ENCODE measurements at places on chromosomes 16 and 17.

DNA sequence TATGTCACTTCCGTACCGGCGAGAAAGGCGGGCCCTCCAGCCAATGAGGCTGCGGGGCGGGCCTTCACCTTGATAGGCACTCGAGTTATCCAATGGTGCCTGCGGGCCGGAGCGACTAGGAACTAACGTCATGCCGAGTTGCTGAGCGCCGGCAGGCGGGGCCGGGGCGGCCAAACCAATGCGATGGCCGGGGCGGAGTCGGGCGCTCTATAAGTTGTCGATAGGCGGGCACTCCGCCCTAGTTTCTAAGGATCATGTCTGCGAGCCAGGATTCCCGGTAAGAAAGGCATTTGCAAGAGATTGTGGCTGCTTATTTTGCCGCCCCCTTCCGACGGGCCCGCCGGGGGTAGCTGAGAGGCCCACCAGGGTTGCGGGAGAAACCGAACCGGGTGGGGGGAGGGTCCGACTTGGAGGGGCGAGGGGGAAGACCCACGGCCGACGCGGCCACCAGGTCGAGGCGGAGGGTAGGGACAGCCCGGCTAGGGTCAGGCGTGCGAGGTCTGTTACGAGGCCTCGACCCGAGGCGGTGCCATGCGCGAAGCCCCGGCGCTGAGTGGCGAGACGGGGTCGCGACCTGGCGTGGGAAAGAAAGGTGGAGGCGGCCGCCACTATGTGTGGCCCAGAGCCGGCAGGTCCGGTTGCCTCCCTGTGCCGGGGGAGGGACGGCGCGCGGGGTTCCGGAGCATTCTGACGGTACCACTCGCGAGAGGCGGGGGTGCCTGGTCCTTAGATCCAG is 6.7 kb upstream of the CD68 start:
- peak; percentile 98 for DNase-seq

DNA sequence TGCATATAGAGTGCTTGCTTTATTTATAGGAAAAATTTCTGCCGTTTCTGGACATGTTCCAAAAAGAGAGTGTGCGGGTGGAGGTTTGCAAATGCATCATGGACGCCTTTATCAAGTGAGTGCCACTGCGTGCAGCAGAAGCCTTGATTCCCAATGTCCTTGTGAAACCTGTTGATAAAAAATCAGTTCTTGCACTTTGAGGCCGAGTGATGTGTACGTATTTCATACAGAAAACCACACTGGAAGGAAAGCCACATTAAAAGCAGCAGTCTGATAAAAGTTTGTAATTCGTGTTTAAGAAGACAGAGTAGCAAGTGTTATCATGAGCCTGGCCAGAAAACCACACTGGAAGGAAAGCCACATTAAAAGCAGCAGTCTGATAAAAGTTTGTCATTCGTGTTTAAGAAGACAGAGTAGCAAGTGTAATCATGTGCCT is 78.0 kb downstream of the KNOP1 start:
- no peak for DNase-seq

GRCh38 chr17:17859909-17860765 is 23.4 kb upstream of the SREBF1 start:
- DNase-seq = no peak

DNA sequence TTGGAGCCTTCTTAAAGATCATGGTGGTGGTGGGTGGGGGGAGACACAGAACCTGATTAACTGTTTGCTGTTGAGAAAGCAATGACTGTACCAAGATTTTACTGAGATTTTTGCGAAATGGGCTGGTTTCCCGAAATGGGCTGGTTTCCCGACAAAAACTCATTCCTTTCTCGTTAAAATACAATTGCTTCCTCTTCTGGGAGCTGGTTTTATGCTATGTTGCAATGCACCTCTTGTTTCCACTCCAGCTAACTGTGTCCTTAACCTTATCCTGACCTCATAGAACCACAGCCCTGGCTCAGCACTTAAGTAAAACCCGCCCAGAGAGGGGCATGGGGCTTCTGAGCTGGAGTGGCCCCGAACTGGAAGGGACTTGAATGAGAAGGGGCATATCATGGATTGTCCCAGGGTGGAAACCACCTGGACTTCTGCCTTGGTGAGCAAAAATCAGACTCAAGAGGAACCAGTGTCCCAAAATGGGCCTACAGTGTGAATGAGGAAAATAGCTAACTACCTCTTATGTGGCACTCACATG is 20.9 kb downstream of the FAM20A start:
- no peak for DNase-seq

DNA sequence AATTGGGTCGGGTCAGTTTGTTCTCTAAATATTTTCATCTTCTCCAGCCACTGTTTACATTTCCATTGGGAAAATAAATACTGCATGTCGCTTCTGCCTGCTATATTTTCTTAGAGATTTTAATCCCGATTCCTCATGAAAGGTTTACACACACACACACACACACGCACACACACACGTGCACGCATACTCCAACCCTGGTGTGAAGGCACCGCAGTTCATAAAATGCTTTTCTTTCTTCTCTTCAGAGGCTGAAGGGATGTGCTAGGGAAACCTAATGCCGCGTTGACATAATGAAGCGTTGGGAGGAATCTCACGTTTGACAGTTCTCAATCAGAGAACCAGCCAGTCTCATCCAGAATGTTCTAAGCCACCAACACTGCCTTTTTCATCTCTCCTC is 222.9 kb upstream of the IRX3 start:
- no peak for DNase-seq

DNA sequence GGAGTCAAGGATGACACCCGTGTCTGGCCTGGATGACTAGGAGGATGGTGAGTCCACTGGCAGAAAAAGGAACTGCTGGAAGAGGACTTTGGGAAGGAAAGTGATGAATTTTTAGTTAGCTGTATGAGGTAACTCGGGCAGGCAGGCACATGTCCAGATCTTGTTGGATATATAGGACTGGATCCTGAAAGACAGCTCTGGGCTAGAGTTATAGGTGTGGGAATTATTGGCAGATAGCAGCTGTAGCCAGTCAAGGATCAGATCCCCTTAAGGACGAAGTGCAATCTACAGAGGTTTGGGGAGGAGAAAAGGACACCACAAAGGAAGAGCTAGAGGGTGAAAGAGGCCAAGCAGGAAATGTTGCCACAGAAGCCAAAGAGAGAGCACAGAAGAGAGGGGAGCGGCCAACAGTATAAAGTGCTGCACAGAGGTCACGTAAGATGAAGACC is 10.1 kb downstream of the CYB5D1 start:
- no peak for DNase-seq

DNA sequence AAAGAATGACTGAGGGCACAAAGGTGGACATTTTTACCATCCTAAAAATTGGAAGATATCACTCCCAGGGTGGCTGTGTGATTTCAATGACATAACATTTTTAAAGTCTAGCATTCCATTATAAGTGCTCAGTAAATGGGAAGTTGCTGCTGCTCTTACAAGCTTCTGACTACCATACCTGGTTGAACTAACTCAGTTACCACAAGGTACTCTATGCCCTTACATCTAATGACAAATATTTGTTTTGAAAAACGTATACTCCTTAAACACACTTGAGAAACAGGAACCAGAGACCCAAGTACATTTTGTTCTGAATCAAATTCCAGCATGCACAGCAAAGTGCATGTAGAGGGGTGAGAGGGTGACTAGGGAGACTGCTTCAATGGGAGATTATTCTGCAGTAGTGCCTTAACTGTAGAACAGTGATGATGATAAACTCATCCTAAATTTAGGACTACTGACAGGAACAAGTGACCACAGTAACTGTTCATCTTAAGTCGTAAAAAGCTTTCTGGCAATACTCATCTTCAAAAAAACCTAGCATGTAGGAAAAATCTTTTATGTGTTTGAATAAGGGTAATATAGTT is 83.5 kb downstream of the KANSL1 start:
- DNase-seq = no peak

DNA sequence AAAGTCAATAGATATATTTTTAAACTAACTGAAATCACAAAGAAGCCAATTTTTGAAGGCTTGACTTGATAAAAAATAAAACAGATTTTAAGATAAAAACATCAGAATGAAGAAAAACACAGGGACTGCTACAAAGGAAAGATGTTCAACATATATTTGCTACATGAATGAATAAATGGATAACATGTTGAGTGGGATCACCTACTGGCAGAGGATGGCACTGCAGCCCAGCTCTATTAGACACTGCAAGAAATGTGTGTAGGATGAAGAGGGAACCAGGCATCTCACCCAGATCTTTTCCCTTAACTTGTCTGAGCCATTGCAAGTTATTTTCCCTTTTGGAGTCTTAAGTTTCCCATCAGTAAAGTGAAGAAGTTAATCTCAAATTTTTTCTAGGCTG is 4.2 kb downstream of the AIPL1 start:
- DNase-seq = no peak

GRCh38 chr16:30028438-30029076 is 2.5 kb downstream of the TLCD3B start:
- DNase-seq = no peak

DNA sequence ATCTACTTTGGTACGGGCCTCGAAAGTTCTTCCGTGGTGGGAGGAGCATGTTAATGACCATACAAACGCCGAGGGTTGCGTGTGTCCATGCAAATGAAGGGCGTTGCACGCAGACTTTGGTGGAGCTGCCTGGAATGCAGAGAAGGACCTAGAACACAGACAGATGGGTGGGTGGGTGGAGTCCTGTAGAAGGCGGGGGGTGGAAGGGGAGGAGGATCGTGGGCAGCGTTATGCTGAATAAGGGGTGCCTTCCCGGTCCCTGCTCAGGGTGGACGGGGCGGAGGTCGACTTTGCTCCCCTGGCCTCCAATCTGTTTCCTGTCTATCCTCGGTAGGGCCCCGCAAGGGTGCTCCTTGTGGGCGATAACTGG is 795 bp upstream of the PAQR4 start:
- DNase-seq = no peak

- DNase-seq = no peak
Observed at GRCh38 chr16:10637337-10638037, 57.1 kb upstream of the EMP2 start.

GRCh38 chr16:54930005-54930868 is at the start of gene IRX5:
TSS of gene IRX5 (plus strand) at chr16:54930865. CDS start at chr16:54931199, 334 bp downstream.
- DNase-seq = no peak

DNA sequence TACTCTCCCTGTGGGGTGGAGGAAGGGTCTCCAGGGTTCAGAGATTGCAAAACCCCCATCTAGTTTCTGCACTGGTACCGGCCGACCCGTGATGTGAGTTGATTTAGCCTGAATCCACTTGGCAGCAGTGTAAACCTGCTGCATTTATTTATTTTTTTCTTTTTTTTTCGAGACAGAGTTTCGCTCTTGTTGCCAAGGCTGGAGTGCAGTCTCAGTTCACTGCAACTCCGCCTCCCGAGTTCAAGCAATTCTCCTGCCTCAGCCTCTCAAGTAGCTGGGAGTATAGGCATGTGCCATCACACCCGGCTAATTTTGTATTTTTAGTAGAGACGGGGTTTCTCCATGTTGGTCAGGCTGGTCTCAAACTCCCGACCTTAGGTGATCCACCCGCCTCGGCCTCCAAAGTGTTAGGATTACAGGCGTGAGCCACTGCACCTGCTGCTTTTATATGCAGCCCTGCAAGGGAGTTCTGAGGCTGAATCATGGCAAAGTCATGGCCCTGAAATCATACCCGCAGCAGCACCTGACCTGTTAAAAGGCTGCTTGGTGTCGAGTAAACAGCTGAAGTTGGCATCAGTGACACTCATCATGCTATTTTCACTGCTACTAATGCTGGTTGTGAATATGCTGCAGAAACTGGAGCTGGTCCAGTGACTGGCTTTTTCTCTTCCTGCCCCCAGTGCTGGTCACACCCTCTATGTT is 21.4 kb downstream of the DEXI start:
- no peak for DNase-seq

GRCh38 chr17:77527409-77527808 is 386.6 kb downstream of the SEC14L1 start:
- DNase-seq = no peak

GRCh38 chr17:72175787-72176515 is 55.1 kb downstream of the SOX9 start:
- no peak for DNase-seq

- no peak for DNase-seq
Observed at GRCh38 chr16:6439129-6439528, 893.5 kb upstream of the RBFOX1 start.

GRCh38 chr17:44030482-44030881 is 15.7 kb upstream of the TMEM101 start:
- DNase-seq = no peak

- DNase-seq = no peak
Observed at GRCh38 chr17:43809121-43809520, 23.8 kb downstream of the MPP3 start.

- no peak for DNase-seq
Observed at GRCh38 chr17:44203731-44204440, 4.2 kb upstream of the ATXN7L3 start.

GRCh38 chr16:77213542-77214106 is 14.4 kb downstream of the SYCE1L start:
- DNase-seq = no peak

GRCh38 chr16:87570938-87571867 is 31.1 kb upstream of the JPH3 start:
- DNase-seq = no peak

DNA sequence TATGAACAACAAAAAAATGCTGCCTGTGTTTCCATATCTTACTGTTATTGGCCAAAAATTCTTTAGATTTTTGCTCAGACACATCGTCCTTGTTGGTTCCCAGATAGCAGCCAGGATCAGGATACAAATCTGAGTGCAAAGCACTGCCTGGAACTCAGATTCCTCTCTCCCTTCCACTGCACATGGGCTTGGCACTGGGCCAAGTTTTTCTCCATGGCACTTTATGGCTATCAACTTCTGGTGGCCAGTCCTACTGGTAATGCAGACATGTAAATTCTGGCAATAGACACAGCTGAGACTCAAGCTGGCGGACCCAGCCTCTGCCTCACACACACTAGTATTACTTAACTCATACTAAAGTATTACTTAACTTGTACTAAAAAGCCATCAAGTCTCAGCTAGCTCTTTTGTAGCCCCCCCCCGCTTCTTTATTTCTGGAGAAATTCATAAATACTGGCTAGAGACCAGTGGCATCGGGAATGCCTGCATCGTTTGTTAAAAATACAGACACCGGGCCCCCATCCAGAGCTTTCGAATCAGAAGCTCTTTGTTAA is 181.2 kb upstream of the COX10 start:
- DNase-seq = no peak

Data from esophagus squamous epithelium (tissue), 5 donors.